NCI-H1436 (cell line): ENCODE measurements at places on chromosomes 11 and 22.
A peak's percentile ranks its signal among the peaks of the same experiment; 100 is the strongest.

- no peak for DNase-seq
Observed at GRCh38 chr22:37484480-37485394, 1.4 kb downstream of the MFNG start.

DNA sequence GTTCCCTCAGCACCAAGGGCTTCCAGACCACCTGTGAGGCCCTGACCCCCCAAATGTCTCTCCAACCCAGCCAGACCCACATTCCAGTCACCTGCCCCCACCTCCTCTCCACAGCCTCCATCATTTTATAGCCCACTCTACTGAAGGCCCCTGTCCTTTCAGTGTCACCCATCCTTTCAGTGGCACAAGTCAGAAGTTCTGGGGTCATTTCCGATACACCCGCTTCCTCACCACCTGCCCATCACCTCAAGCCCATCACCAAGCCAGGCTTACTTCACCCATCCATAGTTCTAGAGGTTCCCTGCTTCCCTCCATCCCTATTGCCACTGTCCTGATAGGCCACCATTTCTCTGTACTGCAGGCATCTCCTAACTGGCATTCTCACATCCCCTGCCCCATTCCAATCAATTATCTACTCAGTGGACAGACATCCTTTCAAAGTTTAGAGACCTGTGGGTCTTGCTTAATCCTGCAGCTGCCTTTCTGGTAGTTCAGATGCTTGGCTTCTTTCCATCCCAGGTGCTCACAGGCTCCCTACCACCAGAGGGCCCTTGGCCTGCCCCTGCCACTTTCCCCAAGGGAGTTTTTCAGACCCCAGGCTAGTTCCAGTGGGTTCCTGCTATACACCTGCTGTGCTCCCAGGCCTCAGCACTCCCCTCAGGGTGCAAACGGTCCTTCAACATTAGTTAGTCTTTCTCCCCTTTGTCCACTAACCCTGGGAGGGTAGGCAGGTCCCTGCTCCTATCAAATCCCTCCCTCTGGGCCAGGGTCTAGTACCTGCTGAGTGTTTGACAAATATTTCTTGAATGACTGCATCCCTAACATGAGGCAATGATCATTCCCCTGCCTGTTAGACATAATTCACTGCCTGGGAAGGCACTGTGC is 7.6 kb downstream of the KCNQ1OT1 start:
- DNase-seq = peak; percentile 56

- DNase-seq = no peak
Observed at GRCh38 chr11:45095691-45096010, 50.8 kb upstream of the PRDM11 start.

DNA sequence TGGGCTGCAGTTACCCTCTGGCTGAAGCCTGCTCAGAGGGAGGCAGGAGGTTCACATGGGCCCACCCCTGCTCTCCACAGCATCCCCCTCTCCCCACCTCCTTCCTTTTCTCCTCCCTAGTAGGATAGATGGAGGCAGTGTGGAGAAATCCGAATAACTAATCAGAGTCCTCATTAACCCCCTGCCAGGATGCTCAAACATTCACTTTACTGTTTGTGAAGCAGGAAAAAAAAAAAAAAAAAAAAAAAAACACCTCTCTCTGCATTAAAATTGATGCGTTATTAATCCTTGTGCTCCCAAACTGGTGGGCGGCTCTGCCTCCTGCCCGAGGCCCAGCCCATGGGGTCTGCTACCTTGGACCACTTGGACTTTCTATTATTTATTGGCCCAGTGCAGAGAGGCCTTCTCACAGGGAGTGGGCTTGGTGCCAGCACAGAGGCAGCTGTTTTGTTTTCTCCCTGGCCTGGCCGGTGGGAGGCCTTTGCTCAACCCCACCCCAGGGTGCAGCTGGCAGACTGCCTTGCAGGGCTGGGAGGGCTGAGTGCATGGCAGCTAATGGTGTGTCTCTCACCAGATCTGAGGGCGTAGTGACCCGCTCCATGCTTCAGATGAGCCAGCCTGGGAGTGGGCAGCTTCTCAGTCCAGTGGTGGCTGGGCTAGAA is 150.7 kb downstream of the PKNOX2 start:
- no peak for DNase-seq

DNA sequence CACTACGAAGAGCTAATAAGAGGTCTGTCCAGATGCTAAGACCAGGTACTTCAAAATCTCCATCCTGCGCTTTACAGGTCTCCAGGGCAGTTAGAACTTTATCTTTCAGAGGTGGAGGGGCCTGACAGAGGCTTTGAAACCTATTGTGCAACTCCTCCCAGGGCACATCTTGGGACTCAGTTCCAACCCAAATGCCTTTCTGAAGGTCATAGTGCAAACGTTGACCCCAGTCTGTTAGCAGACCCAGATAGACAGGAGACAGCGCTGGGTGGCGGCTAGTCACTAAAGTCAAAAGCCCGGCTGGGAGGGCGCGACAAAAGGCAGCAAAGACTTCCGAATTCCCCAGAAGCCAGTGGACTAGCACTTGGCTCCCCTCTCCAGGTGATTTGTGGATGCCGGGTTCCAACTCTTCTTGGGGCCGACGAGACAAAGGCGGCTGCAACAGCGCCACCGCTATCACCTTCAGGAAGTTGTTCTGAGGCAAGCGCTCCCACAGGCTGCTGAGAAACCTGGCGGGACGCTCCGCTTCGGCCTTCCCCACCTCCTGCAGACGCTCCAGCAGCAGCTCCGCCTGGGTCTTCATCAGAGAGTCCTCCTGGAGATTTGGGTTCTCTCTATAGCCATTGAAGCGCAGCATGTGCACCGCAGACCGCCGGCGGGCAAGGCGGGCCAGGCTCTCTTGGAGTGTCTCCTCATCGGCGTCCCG is 728 bp downstream of the FANCF start:
- DNase-seq = peak; percentile 66

GRCh38 chr22:41821471-41822316 is 11.2 kb upstream of the SREBF2 start:
- no peak for DNase-seq

- DNase-seq = no peak
Observed at GRCh38 chr22:22896601-22897000, 9.0 kb downstream of the IGLL5 start.

DNA sequence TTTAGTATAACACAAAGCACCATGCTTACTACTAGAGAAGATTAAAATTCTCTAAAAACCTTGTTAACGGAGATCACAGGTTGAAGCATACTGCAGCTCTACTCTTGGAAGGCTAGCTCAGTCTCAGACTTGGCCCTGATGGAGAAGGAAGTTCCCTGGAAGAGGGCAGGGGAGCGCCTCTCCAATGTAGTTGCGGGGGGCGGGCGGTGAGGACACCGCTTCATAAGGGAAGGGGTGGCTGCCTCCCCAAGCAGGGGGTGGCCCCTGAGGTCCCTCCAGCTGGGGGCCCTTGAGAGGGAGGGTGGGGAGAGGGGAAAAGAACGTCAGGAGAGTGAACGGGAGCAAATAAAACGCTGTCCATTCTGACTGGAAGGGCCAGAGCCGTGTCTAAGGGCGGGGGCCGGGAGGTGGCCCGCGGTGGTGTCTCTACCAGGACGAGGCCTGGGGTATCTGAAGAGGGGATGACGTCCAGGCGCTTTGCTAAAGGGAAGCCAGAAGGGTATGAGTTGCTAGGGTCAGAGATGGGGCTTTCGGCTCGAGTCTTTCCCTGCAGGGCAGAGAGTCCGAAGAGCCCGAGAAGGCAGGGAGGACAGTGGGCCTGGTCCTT is 553 bp upstream of the USP47 start:
- no peak for DNase-seq

- DNase-seq = no peak
Observed at GRCh38 chr11:1870721-1871466, 18.0 kb downstream of the LSP1 start.

DNA sequence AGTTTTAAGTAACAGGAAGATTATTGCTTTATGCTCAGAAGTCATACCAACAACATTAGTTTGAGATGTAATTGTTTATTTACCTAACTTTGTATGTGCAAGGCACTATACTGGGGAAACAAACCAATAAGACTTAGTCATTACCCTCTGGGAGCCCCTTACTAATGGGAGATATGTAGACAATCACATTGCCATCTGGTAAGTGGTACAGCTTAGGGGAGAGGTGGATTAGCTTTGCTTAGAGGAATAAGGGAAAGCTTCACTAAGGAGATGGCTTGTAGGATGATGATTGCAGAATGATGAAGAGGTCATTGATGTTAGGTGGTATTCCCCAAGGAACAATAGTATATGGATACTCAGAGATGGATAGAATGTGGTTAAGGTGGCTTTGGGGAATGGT is 17.5 kb downstream of the EMSY start:
- no peak for DNase-seq

- DNase-seq = no peak
Observed at GRCh38 chr11:78978831-78979230, 404.2 kb upstream of the NARS2 start.

- no peak for DNase-seq
Observed at GRCh38 chr11:101053492-101053891, 76.1 kb downstream of the PGR start.

DNA sequence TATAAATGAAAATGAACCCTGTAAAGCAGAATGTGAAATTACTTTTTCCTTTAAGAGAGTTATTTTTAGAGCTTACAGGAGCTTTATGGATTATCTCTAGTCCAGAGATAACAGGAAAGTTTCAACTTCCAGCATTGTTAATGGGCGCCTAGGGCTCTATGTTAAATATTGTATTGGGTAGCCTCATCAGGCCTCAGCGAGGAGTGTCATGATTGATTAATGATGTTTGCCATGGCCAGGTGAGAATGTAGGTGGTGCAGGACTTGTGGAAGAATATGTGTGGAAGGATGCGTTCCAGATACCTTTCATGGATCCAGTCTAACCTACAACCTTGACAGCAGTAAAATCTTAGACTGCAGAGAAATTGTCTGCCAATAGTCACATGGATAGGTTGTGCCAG is 50.6 kb downstream of the ME3 start:
- no peak for DNase-seq

DNA sequence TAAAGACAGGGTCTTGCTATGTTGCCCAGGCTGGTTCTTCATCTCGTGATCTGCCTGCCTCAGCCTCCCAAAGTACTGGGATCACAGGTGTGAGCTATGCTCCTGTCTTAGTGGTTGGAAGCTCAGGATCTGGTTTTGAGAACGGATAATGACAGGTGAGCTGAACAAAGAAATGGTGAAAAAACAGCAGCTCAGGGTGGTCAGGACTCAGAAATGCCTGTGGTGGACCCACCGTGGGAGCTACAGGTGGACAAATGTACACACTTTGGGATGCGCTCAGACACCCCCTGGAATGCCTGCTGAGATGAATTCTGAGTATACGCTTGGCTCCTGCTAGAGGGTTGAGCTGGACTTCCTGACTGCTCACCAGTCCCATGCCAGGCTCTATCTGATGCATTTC is 9.5 kb downstream of the RFPL1 start:
- no peak for DNase-seq

DNA sequence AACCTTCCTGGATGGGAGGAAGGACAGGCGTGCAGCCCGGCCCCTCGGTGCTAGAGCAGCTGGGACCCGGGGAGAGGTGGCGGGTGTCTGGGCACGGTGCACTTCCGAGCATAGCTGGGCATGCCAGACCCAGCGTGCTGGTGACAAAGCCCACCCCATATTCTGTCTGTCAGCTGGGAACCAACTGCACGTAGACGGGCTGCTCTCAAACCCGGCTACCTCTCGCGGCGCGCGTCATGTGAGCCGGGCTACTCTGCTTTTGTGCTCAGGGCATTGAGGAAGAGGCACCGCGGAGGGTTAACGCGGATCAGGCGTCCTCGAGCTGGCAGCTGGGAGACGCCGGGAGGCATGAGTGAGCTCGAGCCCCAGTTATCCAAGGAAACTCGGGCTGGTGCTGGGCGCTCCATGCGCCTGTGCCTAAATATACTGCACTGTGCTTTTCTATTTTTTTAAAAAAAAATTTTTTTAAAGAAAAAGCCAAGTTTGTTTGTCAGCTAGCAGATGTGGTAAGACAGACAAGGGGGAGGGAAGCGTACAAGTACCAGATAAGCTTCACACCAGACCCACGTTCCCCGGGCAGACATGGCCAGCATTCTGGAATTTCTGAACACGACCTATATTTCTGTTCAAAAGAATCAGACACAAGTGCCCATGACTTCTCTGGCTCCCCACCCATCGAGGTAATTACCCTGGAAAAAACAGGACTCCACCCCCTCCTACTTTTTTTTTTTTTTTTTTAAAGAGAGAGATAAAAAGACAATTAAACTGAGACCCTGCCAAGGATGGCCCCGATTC is 425.6 kb downstream of the SHANK2 start:
- peak; percentile 63 for DNase-seq

GRCh38 chr11:46836431-46836830 is 9.6 kb downstream of the CKAP5 start:
- no peak for DNase-seq

- no peak for DNase-seq
Observed at GRCh38 chr11:128388206-128388815, 199.0 kb downstream of the ETS1 start.

DNA sequence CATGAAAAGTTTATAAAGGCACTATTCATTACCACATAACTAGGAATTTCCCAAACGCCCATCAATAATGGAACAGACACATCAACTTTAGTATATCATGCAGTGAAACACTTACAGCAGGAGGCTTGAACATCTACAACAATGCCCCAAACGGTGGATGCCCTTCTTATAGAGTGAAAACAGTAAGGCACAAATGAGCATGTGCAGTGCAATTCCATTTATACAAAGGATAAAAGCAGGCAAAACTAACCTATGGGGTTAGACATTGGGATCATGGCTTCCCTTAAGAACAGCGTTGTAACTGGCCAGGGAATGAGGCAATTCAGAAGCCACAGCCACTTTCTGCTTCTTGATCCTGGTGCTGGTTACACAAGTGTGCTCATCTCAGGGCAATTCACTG is 1363.0 kb downstream of the TBC1D22A start:
- no peak for DNase-seq

DNA sequence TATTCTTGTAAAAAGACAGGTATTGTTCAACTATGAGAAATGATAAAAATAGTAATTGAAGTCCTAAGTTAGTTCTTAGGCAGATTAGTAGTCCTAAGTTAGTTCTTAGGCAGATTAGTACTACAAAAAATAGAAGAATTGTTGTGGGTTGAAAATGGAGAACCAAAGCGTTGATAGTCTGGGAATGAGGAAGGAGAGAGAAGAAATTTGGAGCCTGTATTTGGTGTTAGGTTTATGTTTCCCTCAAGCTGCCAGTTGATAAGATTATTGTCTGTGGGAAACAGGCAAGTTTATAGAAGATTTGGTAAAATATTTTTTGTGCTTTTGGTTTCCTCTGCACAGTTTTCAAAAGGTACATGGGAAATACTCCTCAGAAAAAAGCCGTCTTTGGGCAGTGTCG is 3.6 kb downstream of the BCO2 start:
- DNase-seq = no peak

GRCh38 chr22:46777609-46777970 is 15.1 kb downstream of the TBC1D22A start:
- no peak for DNase-seq
